Ecto neural progenitor cell (in vitro differentiated cells): ENCODE measurements at places on chromosomes 5 and 9.

DNA sequence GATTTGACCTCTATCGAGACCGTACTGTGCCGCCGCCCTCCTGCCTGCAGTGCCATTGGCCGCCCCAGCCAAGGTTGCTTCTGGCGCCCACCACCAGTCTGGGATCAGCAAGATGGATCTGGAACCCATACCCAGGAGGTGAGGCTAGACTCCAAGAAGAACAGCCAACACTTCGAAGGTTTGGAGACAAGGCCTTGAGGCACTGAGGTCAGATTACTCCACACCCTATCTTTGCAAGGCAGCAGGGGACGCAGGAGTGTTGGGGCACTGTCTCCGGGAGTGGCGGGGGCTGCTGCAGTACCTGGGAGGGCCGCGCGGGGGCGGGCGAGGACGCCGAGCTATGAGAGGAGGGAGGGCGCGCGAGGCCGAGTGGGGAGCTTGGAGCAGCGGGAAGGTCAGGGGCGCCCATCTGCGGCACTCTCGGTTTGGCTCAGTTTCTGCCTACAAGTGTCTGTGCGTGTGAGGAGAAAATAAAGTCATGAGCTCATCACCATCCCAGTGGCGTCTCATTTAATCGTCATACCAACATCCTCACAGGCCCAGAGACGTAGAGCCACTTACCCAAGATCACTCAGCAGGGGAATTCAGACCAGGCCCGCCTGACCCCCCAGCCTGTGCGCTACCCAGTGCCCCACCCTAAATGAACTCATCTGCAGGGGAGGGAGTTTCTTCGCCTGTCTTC lies 20.5 kb upstream of the PSD2 start:
- DNase-seq: peak; percentile 94

DNA sequence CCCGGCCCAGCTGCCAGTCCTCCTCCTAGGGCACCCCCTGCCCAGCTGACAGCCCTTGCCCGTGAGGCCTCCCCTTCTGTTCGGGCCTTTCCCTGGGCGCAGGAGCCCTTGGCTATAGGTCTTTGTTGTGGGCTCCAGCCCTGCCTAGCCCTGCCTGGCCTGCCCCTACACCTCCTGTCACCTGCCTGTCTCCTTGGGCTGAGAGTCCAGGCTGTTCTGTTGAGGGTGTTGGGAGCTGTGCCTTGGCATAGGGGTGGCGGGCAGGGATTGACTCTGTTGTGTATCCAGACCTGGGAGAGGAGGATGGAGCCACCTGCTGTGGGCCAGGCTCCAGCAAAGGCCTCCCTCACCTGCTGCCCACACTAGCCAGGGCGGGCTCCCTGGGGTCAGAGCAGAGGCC lies 11.6 kb downstream of the FCN2 start:
- DNase-seq: peak; percentile 34

DNA sequence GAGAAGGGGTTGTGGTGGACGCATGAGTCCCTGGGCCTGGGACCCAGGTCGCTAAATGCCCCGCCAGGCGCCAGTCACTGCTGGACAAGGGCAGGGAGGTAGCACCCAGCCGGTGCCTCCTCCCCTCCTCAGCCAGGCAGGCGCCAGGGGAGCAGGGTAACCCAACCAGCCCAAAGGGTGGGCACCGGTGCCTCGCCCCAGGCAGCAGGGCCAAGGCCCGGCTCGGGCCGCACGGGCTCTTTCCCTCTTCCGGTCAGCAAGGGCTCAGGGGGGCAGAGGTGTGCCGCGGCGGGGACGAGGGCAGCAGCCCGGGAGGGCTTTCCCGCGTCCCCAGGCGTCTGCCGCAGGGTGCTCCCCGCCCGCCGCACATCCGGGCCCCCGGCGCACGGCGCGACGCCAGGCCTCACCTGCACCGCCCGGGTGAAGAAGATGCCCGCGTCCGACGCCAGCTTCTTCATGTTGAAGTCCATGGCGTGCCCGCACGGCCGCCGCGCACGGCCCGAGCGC lies 393 bp downstream of the SH3GLB2 start:
- DNase-seq: no peak

GRCh38 chr5:91277093-91277626 lies 106.0 kb downstream of the ARRDC3 start:
- DNase-seq: no peak

GRCh38 chr5:55523293-55523692 lies 11.5 kb downstream of the PLPP1 start:
- DNase-seq: no peak

GRCh38 chr9:129834489-129835127 lies 467 bp downstream of the C9orf78 start:
- DNase-seq: no peak

- no peak for DNase-seq
These were observed 31.0 kb upstream of the IER5L start for GRCh38 chr9:129209109-129209508.

DNA sequence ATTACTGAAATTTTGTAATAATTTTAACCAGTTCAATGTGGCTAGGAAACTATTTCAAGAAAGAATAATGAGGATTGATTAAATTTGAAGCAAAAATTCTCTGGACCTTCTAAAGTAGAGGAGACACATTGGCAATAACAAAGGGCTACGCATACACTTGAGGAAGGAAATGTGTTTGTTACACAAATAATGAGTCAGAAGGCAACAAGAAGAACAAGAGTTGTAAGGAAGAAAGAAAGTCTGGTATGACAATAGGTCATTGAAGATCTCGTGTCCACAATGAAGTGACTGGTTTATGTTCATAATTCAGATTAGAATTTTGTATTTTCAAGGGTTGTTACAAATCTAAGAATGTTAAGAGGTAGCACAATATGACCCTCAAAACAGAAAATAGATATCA lies 25.8 kb downstream of the ST8SIA4 start:
- no peak for DNase-seq

- DNase-seq: no peak
These were observed 148.7 kb upstream of the SLC12A2 start for GRCh38 chr5:127934791-127935256.

DNA sequence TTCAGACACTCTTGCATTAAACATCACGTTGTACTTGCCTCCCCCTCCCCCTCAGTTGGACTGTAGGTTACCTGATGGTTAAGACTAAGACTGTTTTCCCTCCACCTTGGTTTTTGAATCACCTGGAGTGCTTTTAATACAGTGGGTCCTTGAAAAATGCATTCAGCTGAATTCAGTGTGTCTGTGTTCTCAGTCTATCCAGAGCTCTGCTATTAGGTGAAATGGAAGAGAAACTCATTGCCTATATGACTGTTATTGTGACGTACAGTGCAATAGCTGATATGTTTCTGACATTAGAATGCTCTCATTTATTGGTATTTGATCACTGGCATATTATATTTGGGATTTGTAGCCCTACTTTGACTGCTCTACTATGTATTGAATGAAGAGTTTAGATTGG lies 108.5 kb downstream of the F2RL2 start:
- no peak for DNase-seq
